ENCODE measurements at places on chromosomes 16 and 17.

DNA sequence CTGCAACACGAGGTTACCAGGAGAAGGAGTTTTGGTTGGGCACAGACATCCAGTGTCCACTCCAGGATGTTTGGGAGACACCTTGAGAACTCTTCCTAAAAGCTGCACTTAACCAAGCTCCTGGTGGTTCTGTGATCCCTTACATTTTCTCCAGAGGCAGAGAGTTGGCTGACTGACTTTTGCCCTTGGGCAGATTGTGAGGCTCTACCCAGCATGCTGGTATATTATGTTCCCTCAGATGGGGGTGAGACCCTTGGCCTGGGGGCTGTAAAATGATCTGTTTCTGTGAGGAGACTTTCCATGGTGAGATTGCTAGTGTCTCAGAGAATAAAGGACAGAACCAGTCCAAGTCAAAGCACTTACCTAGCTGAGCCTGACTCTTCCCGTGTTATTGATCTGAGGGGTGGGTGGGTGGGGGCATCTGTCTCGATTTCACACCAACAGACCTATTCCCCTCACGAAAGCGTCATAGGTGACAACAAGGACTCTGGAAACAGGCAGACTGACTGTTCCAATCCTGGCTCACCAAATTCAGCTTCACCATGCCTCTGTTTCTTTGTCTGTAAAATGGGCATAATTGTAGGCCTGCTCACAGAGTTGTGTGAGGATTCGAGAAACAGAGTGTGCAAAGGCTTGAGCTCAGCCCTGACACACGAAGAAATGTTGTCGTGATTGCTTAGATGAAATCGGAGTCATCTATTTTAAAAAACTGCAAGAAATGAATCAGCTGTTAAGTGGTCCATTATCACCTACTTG is 12.2 kb downstream of the USB1 start:
- no peak for DNase-seq

- no peak for DNase-seq
Observed at GRCh38 chr16:85698935-85699558, 10.3 kb upstream of the GINS2 start.

GRCh38 chr16:53944025-53944424 is 240.1 kb downstream of the FTO start:
- no peak for DNase-seq

DNA sequence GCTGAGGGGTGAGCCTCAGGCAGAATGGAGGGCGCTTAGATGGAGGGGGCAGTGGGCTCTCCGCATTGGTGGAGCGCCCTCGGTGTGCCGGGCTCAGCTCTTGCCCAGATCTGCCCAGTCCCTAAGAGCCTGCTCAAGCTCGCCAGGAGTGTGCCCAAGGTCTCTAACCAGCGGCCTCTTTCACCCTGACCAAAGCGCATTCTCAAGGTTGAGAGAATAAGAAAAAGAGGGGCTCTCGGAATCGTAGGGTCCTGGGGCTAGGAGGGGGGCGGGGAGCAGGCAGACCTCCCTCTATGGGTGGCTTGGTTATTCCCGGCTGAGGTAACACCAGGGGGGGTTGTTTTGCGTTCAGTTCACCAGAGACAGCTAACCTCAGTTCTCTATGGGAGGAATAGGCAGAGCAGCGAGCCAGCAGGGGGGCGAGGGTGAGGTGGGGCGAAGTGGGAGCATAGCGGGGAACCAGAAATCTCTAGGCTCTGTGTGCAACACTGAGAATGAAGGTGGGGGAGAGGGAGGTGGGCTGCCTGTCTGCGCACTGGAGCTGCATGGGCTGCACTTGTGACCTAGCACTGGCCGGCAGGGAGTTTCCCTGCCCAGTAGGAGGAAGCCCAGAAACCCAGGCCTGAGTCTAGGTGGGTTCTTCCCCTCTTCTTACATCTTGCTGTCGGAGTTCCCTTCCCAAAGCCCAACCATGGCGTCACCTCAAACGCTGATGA is 3.0 kb downstream of the TMEM132E start:
- DNase-seq: no peak

GRCh38 chr17:56884483-56885311 is 29.2 kb downstream of the TRIM25 start:
- DNase-seq: no peak

GRCh38 chr17:77214743-77215142 is 74.0 kb downstream of the SEC14L1 start:
- DNase-seq: no peak

All from stimulated activated CD4-positive, alpha-beta T cell treated with anti-CD3 and anti-CD28 coated beads, Interleukin-12 subunit alpha, Interleukin-12 subunit beta, amount 100 ng/mL, for 4 hours (primary cell).